ENCODE measurements at places on chromosomes 2 and 18. TPM values are rescaled to one million over a fixed set of nuclear protein-coding genes. Genes with fewer than 3 reads are reported as not detected.

CYP27A1 gene
- 6.1 TPM for polyA plus RNA-seq

SLC19A3 gene
- polyA plus RNA-seq, result 7.1 TPM

ZNF516 gene
- polyA plus RNA-seq, result 9.3 TPM

PHOSPHO2 gene
- 1.9 TPM for polyA plus RNA-seq

MALL gene
- 2.5 TPM for polyA plus RNA-seq

Data from pancreas (tissue), 10 donors.